ENCODE measurements at places on chromosomes 13 and 19.
A peak's percentile ranks its signal among the peaks of the same experiment; 100 is the strongest.

DNA sequence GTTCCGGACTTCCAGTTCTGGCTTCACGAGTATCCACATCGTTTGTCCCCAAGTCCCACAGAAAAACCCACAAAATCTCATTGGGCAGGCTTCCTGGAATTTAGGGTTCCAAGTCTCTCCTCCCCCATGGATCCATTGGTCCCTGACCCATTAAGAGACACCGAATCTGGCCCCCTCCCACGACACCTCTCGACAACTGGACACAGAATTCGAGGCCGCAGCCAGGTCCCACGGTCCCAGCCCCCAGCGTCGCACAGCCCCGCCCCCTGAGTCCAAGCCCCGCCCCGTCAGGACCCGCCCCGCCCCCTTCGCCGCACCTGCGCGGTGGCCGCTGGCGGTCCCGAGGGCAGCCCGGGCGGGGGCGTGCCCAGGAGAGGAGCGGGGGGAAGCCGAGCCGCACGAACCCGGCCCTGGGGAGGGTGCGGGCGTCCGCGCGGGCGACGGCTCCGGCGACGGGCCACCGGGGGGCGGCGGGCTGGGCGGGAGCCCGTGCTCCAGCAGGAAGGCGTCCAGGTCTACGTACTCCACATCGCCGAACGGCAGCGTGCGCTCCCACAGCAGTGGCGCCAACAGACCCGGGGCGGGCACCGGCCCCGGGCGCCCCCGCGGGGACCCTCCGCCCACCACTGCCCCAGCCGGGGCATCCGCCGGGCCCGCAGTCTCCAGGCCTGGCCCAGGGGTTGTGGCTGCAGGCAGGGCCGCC, 1.8 kb downstream of the DBP start:
- peak; percentile 98 for DNase-seq

- DNase-seq, result no peak
Observed at GRCh38 chr13:106416645-106417044, 118.8 kb downstream of the EFNB2 start.

DNA sequence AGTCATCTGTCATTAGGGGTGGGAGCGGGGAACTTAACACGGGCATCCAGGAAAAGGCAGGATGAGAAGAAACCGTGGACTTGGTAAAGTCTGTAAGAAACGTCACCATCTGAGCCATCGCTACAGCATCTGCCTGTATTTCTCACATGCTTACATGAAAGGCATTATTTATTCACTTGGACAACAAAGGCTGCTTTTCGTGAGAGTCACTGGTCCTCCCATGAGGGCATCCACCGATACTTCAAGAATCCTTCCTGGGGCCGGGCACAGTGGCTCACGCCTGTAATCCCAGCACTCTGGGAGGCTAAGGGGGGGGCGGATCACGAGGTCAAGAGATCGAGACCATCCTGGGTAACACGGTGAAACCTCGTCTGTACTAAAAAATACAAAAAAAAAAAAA, 16.1 kb downstream of the ZNF446 start:
- DNase-seq, result no peak

DNA sequence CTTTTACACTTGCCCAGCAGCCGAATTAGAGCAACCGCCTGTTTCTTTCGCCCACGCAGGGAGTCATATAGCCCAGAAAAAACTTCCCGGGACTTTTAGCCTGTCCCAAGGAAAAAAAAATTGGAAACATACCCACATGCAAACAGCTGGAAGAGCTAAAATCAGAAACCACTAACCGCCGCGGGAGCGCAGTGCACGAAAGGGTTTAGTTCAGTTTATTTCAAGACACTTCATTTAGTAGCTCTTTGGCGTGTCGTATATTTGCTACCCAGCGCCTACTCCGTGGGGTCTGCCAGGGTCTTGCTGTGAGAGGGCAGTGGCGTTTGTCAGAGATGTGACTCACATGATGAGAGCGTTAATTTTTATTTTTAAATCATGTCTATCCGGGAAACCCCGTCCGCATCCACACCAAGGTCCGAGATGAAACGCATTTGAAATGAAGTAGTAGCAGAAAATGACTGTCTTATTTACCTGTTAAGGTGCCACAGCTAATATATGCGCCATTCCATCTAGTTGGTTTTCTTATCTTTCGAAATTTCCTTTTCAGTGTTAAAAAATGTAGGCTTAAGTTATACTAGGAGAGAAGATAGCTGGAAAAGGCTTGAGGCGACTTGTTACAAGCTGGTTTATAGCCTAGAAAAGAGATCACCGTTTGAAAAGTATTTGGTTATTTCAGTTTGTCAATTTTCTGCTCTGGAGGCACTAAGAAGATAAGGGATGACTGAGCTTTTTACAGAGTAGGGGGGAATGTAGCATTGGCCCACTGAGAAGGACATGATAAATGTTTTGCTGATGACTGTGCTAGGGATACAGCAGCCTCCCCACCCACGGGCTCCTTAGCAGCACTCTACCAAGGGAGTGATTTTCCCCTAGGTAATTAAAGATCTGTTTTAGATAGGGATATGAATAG, 1.7 kb downstream of the KLF5 start:
- DNase-seq, result no peak

DNA sequence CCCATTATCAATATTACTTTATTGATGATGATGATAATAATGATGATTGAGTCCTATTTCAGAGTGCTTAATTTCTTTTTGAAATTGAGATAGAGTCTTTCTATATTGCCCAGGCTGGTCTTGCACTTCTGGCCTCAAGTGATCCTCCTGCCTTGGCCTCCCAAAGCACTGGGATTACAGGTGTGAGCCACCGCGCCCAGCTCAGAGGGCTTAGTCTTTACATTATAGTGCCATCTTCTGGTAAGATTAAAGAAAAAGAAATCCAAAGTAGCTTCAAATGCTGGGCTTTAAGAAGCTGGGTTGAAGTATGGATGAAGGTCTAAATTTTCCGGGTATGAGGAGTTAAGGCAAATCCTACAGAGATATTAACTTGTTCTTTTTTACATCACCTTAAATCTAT, 3.4 kb upstream of the ZNF333 start:
- no peak for DNase-seq

DNA sequence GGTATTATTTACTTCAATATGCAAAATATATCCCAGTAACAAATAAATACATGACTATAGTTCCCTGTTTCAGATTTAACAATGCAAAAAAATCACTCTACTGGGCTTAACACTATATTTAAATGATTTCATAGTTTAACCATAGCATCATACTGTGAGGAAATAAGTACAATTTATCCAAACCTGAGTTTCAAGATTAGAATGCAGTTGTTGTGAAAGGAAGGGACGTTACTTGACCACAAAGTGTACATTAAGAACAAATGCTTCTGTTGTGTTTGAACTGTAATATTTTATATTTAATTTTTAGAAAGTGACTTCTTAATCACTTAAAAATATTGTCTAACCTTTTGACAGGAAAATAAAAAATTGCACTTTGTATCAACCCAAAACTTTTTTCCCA, 1747.9 kb upstream of the SPRY2 start:
- DNase-seq, result no peak

DNA sequence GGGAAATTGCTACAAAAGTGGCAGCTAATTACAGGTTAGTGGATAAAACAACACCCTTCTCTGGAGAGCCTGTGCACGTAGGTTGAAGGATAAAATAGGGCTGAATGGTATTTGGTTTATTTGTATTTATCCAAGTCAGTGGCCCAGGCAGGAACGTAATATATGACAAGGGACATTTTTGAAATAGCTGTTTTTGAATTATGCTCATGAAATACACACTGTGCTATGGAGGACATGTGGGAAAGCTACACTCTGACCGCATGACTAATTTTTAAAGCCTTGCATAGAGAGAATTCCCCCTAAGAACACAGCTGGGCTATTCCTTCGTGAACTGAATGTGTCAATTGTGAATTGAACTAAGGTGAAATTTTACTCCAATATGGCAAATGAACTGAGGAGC, 292.1 kb upstream of the MAB21L1 start:
- no peak for DNase-seq

DNA sequence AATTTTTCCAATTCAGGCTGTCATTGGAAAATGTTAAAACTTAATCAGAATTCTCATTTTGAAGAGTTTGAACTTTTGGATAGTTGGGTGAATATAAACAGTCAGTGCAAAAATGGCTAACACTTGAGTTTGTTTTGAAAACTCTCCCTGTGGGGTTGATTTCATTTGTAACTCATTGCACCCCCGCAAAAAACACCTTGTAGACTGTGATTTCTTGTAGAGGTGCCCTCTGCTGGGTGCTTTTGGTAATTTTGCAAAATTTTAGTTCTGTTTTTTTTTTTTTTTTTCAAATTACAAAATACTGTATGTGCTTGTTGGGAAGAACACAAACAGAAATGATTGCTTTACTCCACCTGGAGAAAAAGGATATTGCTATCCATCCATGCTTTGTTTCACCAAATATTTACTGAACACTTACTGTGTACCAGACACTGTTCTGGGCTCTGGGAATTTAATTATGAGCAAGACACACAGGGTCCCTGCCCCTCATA, 28.2 kb upstream of the GPI start:
- DNase-seq, result peak; percentile 55

DNA sequence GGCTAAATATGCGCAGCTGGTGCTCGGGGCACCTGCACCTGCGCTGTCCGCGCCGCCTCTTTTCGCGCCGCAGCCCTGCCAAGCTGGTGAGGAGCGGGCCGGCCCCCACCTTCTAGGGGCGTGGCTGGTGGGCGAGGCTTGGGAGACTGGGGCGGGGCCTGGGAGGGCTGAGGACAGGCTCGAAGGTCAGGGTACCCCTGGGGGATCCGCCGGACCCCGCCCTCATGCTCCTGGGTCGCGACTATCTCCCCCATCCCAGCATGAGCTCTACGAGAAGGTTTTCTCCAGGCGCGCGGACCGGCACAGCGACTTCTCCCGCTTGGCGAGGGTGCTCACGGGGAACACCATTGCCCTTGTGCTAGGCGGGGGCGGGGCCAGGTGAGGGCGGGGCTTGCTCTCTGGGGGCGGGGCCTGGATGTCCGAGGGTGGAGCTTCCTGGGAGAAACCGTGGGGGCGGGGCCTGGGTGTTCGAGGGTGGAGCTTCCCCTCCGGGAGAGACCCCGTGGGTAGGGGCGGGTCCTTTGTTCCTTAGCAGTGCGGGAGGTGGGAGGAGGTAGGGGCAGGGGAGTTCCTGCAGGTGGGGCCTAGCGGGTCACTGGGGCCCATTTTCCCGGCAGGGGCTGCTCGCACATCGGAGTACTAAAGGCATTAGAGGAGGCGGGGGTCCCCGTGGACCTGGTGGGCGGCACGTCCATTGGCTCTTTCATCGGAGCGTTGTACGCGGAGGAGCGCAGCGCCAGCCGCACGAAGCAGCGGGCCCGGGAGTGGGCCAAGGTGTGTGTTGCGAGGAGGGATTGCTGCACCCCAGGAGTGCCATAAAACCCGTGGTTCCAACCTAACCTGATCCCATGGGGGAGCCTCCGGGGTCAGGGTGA, 19.7 kb downstream of the PNPLA6 start:
- DNase-seq, result peak; percentile 100
